ENCODE measurements at places on chromosomes 2 and 18. TPM values are rescaled to one million over a fixed set of nuclear protein-coding genes. Genes with fewer than 3 reads are reported as not detected.

- no peak overlapping the region for H3K27ac ChIP-seq
- H3K4me1 ChIP-seq, result no peaks in the 10 kb centered on the region
- no peaks in the 10 kb centered on the region for H3K36me3 ChIP-seq
- no peak overlapping the region for H3K4me3 ChIP-seq
- DNase-seq, result no peak
Observed at GRCh38 chr2:219595256-219595655, 2.4 kb upstream of the STK11IP start.

Gene MARCHF4
- total RNA-seq, result not detected

Gene TSN
- 54.3 TPM for total RNA-seq

Gene GALNT3
- 1.6 TPM for total RNA-seq

DNA sequence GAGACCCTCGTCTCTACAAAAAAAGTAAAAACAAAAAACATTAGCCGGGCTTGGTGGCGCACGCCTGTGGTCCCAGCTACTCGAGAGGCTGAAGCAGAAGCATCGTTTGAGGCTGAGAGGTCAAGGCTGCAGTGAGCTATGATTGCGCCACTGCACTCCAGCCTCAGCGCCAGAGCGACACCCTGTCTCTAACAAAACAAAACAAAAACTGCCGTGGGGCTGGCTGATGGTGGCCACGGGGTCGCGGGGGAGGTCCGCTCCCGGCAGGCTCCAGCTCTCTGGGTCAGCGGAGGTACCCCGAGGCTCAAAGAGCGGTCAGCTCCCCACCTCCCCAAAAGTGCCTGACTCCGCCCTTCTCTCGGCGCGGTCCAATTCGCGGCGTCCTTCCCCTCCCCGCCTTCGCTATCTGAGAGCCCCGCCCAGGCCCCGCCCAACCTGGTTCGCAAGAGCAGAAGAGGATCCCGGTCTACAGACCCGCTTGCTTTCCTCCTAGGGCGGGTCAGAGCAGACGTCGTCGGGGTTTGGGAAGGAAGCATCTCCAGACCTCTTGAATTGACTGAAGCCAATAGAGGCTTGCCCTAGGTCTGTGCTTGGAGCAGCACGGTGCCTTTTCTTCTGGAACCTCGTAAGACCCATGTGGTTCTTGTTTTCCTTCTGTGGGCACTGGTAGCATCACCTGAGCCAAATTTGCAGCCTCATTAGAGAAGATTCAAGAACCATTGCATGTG, 7.8 kb downstream of the RAX start:
- H3K27ac ChIP-seq, result no peak overlapping the region
- H3K4me3 ChIP-seq, result no peak overlapping the region
- peaks cover 61% of the 10 kb centered on the region for H3K27me3 ChIP-seq
- DNase-seq, result no peak

DNA sequence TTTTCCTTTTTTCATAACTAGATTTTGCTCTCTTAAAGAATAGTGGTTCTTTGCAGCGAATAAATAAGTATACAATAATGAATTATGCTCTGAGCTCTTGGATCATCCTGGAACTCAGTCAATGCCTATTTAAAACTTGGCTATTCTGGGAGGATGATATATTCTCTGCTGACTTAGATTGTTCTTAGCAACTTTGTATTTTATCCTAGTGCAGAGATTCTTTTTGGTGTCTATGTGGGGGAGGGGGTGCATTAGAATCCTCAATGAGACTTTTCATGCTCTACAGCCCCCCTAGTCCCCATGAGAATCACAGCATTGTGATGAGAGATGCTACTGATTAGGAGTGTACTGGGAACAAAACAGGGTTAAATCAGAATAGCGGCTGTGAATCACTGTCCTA, 8.8 kb upstream of the FAM98A start:
- no peak overlapping the region for H3K4me3 ChIP-seq
- no peaks in the 10 kb centered on the region for H3K36me3 ChIP-seq
- H3K27ac ChIP-seq, result peak overlapping the region; percentile 55
- no peak for DNase-seq

Gene PID1
- total RNA-seq, result 35.3 TPM

Gene LBX2
- total RNA-seq, result not detected

GRCh38 chr18:36831139-36831538, 2.2 kb downstream of the KIAA1328 start:
- H3K4me3 ChIP-seq, result no peak overlapping the region
- no peaks in the 10 kb centered on the region for H3K27me3 ChIP-seq
- H3K36me3 ChIP-seq, result no peaks in the 10 kb centered on the region

Gene TMEM247
- not detected for total RNA-seq

- H3K27me3 ChIP-seq, result no peaks in the 10 kb centered on the region
- no peak for DNase-seq
Observed at GRCh38 chr2:240584486-240585031, 2.0 kb upstream of the CAPN10 start.

DNA sequence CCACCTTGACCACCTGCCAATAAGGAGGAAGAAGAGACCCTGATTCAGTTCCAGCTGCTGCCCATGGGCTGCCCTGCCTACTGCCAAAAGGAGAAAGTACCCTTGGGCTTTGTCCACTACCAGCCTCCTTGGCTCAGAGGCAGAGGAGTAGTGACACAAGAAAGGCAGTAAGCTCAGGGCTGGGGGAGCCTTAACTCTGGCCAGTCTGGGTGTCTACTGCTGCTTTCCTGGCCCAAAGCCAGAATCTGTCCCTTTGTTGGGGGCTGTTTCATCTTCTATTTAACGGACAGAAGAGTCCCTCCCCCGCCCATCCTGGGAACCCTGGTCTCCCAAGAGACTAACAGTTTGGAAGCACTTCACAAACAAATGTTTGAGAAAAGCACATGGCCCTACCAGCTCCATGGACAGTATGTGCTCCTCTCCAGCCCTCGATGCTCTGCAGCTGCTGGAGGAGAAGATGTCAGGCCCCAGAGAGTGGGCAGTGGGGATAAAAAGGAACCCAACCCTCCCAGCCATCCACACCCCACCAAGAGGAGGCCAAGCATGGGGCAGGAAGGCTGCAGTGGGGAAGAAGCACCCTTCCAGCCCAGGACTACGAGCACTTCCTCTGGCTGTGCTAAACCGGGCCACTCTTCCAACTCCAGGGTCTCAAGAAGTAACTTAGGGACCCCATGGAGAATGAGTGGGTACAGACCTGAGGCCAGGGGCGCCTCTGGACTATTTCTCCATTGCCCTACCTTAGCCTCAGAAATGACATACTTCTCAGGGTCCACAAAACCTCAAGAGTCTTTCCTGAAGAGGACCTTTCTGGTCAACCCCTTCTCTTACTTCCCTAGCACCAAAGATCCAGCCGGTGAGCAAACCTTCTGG, 1.2 kb downstream of the ATG9A start:
- DNase-seq, result no peak
- H3K4me1 ChIP-seq, result no peaks in the 10 kb centered on the region
- H3K4me3 ChIP-seq, result peak overlapping the region; percentile 58

- no peaks in the 10 kb centered on the region for H3K4me1 ChIP-seq
- H3K36me3 ChIP-seq, result no peaks in the 10 kb centered on the region
- no peaks in the 10 kb centered on the region for H3K27me3 ChIP-seq
- no peak overlapping the region for H3K27ac ChIP-seq
Observed at GRCh38 chr2:235900631-235901030, 267.6 kb downstream of the GBX2 start.

DNA sequence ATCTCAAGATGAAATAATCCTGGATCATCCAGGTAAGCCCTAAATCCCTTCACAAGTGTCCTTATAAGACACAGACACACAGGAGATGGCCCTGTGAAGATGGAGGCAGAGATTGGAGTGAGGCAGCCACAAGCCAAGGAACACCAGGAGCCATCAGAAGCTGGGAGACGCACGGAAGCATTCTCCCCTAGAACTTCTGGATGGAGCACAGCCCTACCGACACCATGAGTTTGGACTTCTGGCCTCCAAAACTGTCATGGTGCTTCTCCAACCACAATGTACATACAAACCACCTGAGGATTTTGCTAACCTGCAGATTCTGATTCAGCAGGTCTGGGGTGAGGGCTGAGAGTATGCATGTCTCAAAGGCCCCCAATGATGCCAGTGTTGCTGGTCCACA, 42.5 kb downstream of the ADD2 start:
- no peak for DNase-seq
- H3K27me3 ChIP-seq, result no peaks in the 10 kb centered on the region
- H3K4me1 ChIP-seq, result no peaks in the 10 kb centered on the region
- H3K27ac ChIP-seq, result no peak overlapping the region
- no peaks in the 10 kb centered on the region for H3K36me3 ChIP-seq
- no peak overlapping the region for H3K4me3 ChIP-seq

Gene STON1
- 64.8 TPM for total RNA-seq

Gene ACVR1C
- 0.85 TPM for total RNA-seq

Gene KYNU
- total RNA-seq, result 1.9 TPM

Gene TLX2
- not detected for total RNA-seq

DNA sequence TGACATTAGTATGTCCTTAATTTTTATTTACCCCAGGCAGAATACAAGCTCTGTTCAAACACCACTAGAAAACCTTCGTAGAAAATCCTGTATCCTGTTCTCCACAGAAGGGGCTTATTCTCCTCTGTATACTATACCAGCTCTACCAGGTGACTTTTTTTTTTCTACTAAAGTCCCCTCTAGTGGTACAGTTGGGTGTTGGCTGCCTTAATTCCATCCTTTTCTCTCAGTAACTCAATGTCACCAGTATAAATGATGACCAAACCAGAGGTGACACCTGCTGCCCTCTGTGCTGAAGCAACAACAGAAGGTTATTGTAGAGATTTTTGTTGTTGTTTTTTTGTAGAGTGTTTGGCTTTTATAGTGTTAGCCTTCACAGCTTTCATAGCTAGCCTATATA, 1322.0 kb downstream of the LRP1B start:
- no peak overlapping the region for H3K4me3 ChIP-seq
- no peaks in the 10 kb centered on the region for H3K4me1 ChIP-seq
- H3K27me3 ChIP-seq, result no peaks in the 10 kb centered on the region
- DNase-seq, result no peak
- no peak overlapping the region for H3K27ac ChIP-seq
- no peaks in the 10 kb centered on the region for H3K36me3 ChIP-seq

GRCh38 chr2:39625193-39625926, 40.4 kb upstream of the TMEM178A start:
- no peak overlapping the region for H3K27ac ChIP-seq
- H3K27me3 ChIP-seq, result no peaks in the 10 kb centered on the region
- H3K36me3 ChIP-seq, result no peaks in the 10 kb centered on the region
- DNase-seq, result no peak
